Activated CD4-positive, alpha-beta T cell treated with anti-CD3 and anti-CD28 coated beads for 48 hours (primary cell): ENCODE measurements at places on chromosomes 2 and 18.

DNA sequence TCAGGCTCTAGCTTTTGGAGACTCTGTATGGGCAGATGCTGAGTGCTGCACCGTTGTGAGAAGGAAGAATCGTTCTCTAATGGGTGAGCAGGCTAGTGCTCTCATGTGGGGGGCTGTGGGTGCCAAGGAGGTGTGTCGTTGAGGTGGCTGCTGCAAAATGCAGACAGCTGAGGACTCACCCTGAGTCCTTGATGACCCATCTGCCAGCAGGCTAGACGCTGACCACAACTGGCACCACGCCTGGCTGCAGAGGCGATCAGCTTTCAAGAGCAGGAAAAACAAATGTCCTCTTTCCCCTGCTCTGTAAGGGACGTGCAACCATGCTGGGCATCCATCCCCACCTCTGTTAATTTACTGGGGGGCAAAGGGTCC, 48.2 kb downstream of the HAUS1 start:
- DNase-seq: no peak

- DNase-seq: peak; percentile 4
These were observed 128.5 kb downstream of the STK39 start for GRCh38 chr2:168118733-168119514.

- peak; percentile 47 for DNase-seq
These were observed 159.2 kb downstream of the BCL2 start for GRCh38 chr18:63160172-63160995.

DNA sequence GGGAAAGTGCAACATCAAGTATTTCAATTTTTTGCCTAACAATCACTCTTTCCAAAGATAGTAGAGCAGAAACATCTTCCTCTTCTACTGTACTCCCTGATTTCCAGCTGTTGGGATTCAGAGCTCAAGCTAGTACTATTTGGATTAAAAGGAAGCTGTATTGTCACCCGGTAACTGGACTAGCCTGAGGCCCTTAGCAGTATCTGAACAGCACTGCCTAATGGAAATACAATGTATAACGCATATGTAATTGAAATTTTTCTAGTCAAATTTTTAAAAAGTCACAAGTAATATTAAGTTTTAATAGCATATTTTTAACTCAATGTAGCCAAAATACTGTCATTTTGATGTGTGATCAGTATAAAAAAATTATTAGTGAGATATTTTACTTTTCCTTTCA, 86.2 kb downstream of the COX7A2L start:
- no peak for DNase-seq

GRCh38 chr2:42110641-42111322, 58.4 kb upstream of the EML4 start:
- DNase-seq: no peak
